Hematopoietic multipotent progenitor cell treated with erythropoietin and hydrocortisone succinate and interleukin-3 and kit ligand, for 8 days (in vitro differentiated cells): ENCODE measurements at places on chromosomes 7 and 10.

DNA sequence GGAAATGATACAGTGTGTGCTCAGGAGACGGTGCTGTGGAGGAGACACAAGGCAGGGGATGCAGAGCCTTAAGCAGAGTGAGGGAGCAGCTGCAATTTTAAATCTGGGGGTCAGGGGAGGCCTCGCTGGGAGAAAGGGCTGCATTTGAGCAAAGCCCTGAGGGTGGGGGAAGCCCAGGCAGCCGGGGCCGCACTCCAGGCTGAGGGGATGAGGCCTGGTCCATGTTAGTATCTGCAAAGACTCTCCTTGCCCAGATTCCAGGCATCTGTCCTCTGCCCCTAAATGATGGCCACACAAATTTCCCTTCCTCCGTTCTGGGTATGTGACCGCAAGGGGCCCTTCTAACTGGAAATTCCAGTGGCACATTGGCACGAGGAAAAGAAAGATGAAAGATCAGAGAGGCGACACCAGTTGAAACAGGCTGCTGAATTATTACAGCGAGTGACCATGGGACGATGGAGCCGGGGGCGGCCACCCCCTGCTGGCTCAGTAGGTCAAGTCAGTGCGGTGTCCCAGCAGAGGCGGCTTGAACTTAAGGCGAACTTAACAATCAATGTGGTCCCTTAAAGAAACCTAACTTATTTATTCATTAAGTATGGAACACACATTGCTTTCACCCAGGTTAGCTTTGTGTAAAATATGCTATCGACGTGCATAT is 62.3 kb upstream of the KAT6B start:
- no peak for DNase-seq

DNA sequence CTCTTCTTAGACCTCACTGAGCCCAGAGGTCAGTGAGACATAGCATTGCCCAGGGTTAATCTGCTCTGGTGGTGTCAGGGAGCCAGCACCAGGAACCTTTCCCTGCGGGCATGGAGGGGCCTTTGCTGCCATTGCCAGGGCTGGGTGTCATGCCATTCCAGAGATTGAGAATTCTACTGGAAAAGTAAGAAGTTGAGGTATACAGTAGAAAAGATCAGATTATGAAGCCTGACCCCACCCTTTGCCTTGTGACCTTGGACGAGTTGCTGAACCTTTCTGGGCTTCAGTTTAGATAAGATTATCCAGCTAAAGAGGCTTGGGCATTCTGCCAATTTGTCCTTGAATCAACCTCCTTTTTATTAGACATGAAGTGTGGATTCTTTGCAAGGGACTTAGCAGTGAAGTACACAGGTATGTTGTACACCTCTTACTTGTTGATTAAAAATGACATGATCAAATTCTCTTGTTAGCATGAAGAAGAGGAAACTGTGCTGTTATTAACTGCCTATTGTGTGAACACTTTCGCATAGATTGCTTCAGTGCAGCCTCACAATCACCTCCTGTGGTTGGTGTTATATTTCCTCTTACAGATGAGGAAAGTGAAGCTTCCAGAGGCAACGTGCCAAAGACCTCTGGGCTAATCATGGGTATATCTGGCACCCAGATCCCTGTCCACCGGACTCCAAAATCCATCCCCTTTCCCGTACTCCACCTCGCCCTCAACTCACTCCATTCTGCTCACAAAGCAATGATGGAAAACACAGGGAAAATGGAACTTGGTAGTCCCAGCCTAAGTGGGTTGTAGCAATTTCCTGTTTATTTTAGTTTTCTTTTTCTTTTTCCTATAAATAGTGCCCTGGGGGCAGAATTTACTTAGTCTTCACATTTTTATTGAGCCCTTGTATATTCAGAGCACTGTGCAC is 151.3 kb downstream of the CAMK1D start:
- DNase-seq: peak; percentile 92

DNA sequence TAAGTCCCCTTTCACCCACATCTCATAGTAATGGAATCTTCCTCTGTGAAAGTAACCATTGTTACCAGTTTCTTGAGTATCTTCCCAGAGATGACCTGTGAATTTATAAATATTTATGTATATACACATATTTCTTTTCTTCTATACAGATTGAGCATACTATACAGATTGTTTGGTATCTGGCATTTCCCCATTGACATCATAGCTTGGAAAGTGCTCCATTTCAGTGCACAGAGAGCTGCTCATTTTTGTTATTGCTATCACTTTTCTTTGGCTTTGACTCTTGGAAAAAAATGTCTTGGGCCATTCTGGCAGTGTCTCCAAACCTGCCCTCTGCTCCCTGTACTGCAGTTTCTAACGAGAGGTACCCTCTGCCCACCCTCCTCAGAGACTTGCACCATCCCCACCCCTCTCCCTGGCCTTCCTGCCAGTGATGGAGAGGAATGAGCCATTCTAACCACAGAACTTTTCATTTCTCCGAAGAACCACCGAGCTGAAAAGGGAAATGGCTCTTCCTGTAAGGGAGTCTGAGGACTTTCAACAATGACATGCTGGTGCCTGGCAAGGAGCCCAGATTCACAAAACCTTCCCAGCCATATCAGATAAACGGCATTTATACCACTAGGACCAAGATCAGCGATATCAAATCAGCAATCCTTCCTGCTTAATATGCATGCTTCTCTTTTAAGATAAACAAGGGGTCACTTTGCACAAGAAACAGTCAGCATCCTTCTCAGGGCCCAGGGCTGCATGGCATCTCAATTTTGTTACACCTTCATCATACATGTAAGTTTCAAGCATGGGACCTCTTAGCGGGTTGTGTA is 19.7 kb upstream of the CCSER2 start:
- peak; percentile 47 for DNase-seq

- no peak for DNase-seq
Measured at GRCh38 chr7:91491868-91492267, 227.6 kb downstream of the FZD1 start.

DNA sequence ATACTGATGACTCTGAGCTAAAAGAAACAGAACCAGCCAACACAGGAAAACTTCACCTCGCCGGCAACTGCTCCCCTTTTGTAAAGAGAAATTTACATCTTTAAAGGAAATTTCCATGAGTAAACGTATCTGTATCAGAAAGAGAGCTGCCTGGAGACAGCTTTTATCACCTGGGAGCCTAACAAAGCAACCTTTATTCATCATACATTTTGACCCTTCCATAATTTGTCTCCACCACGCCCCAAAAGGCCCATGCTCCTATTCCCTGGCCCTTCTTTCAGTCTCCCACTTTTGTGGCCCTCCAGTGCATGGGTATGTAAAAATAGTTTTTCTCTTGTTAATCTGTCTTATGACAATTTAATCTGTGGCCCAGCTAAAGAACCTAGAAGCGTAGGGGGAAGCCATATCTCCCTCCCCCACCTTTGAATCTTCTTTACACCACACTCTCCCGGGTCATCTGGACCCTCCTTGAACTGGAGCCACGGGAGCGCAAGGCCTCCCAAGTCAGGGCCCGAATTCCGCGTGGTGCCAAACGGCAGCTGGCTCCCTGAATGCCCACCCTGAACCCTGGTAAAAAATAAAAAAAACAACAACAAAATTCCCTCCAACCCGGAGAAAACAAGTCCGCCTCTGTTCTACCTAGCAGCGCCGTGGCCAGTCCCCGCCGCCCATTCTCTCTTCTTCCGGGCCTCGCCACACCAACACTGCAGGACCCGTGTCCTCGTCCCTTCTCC is 15.4 kb upstream of the FKBP9 start:
- peak; percentile 43 for DNase-seq
